ENCODE measurements at places on chromosomes 7 and 10.
A peak's percentile ranks its signal among the peaks of the same experiment; 100 is the strongest.

GRCh38 chr7:112701456-112701855 is 88.7 kb downstream of the TMEM168 start:
- no peak for DNase-seq

DNA sequence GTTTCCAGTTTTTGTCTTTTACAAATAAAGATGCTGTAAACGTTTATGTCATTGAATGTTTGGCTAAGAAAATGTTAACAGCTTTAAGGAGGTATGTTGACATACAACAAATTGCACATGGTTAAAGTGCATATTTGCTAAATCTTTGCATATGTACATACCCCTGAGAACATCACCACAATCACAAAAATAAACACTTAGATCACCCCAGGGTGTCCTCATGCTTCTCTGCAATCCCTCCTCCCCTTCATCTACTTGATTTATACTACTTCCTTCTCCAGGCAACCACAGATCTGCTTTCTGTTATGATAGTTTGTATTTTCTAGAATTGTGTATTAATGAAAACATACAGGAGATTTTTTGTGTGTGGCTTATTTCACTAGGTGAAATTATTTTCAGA is 209.5 kb downstream of the GLRX3 start:
- DNase-seq = no peak

GRCh38 chr7:121428855-121429489 is 32.9 kb upstream of the FAM3C start:
- DNase-seq = no peak

DNA sequence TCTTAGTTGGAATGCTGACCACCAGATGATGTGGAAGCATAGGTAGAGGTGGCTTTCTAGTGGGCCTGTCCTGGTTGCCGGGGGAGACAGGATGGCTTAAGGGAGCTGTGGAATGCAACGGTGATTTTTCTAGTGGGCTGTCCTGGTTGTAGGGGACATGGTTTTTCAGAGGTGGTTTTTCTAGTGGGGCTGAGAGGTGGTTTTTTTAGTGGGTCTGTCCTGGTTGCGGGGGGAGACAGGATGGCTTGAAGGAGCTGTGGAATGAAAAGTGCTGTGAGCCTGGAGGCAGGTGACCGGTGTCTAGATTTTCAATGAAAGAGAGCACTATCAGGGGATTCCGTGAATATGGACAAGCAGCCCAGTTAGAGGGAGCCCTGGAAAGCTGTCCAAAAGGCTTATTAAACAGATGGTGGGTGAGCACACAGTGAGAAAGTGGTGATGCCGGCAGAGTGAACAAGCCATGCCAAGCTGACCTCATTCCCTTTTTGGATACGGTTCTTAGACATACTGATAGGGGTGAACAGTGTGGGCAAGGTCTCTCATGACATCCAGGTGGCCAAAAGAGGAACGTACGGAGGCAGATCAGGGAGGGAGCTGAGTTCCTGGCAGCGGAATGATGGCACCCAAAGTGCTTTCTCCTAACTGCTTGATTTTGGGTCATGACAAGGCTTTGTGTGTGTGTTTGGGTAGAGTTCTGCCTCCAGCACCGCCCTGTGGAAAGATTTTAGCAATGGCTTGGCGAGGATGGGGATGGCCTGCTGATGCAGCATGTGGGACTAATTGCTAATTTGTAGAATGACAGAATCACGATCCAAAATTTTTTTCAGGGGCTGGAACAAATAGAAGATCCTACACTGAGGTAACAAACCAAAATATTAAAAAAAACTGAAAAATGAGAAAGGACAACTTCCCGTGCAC is 126.6 kb downstream of the TMEM178B start:
- DNase-seq = no peak

DNA sequence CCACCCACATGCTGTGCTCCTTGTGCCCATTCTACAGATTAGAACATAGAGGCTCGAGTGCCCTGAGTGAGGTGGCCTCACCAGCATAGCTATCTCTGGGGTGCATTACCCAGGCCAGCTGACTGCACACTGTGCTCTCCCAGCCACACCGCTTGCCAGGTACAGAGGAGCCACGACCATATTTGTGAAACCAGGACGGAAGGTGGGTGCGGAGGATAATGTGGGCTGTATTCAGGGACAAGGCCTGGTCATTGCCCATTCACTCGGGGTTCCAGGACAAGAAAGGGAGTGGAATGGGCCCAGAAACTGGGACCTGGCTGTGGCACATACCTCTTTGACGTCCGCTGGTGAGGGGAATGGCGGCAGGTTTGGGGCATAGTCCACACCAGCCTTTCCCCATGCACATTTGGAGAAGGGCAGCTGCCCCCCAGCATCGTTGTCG is 236.0 kb downstream of the TNS3 start:
- no peak for DNase-seq

GRCh38 chr7:38296059-38296857 is 22.8 kb upstream of the TARP start:
- no peak for DNase-seq

DNA sequence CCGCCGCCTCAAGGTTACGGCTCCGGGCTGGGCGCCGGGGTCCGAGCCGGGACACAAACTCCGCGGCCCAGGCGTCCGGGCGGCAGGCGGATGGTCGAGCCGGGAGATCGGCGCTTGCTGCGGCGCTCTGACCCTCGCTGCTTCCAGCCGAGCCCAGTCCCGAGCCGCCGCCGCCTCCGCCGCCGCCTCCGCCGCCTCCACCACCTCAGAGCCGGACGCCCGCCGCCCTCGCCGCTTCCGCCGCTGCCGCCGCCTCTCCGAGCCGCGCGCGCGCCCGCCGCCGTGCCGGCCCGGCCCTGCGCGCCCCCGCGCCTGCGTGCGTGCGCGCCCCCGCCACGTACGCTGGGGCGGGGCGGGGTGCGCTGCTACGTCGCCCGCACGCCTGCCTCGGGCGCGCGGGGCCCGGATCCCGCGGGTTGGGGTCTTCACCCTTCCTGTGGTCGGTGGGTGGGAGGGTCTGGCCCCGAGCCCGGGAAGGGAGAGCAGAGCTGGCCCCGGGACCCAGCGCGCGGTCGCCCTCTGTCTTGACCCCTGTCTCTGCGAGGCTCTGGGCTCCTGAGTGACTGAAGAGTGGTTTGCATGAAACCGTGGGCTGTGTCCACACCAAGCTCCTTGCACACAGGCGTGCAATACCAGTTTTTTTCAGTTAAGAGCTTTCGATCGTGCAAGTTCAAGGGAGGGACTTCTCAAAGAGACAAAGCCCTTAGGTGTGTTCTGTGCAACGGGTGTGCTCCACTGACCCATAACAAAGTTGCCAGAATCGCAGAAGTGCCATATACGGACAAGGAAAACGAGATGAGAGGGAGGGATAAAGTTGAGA is at the start of gene SMURF1:
Gene SMURF1, minus strand, starts transcription at position 256 of the 820 bp plus-strand sequence. CDS start 328 bp downstream, outside the sequence.
- peak; percentile 58 for DNase-seq

GRCh38 chr10:52368725-52369124 is 54.6 kb downstream of the DKK1 start:
- no peak for DNase-seq

DNA sequence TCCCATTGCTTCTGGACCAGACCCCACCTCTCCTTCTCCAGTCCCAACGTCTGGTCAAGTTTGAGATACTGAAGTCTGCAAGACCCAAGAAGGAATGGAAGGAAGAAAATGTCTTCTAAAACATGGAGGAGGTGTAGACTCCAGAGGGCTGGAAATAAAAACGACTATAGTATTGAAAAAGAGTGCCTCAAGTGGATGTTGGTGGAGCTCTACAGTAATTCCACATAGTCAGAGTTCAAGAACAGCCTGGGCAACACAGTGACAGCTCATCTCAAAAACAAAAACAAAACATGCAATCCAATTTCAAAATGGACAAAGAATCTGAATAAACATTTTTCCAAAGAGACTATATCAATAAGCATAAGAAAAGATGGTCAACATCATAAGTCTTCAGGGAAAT is 2.3 kb upstream of the PCGF6 start:
- no peak for DNase-seq

- DNase-seq = no peak
Observed at GRCh38 chr7:112987171-112987570, 99.5 kb downstream of the GPR85 start.

- DNase-seq = no peak
Observed at GRCh38 chr7:55641811-55642210, 69.5 kb upstream of the VOPP1 start.

GRCh38 chr7:36300696-36301350 is 88.8 kb upstream of the ANLN start:
- DNase-seq = no peak

DNA sequence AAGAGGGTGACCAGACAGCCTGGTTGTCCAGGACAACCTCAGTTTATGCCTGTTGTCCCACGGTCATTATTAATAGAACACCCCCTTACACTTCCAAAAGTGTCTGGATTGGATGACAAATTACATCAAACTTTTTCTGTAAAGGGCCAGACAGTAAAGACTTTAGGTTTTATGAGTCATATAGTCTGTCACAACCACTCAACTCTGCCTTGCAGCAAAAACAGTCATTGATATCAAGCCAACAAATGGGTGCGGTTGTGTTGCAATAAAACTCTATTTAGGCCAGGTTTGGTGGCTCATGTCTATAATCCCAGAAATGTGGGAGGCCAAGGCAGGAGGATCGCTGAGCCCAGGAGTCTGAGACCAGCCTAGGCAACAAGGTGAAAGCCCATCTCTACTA is 66.7 kb upstream of the ATP6V0A4 start:
- no peak for DNase-seq

DNA sequence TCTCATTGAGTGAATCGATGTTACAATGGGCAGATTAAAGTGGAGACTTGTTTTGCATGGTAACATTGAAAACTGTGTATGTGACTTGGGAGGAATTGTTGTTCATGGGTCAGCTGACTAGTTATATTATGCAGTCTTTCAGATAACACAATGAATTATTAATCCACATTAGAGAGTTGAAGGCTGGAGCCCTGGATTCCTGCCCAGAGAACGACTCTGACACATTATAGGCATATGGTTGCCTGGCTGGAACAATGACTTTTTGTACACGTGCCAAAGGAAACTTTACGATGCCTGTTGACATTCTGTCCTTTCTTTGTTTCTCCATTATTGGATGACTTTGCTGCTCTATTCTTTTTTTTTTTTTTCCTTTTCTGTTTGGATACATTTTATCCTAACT is 52.3 kb upstream of the TMEM229A start:
- no peak for DNase-seq

GRCh38 chr7:157494506-157495176 is 157.8 kb downstream of the DNAJB6 start:
- no peak for DNase-seq

DNA sequence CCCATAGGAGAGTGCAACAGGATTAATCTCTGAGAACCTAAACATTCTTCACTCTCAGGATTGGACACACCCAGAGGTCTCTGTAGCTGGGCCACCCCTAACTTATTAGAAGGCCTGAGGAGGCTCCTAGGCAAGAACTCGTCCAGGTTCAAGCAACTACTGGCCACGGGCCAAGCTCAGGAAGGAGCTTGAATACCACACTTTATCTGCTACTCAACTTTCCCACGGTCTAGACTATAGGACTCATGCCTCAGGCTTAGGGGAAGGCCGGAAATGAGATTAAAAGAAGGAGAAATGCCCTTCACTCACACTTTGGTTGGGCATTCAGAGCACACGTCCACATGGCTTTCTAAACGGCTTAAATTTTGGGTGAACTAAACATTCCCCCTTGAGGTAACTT is 142.8 kb upstream of the PHYHIPL start:
- DNase-seq = no peak

GRCh38 chr10:17616403-17617030 is 657 bp downstream of the HACD1 start:
- peak; percentile 19 for DNase-seq

- no peak for DNase-seq
Observed at GRCh38 chr7:1703871-1704810, 34.1 kb downstream of the ELFN1 start.

DNA sequence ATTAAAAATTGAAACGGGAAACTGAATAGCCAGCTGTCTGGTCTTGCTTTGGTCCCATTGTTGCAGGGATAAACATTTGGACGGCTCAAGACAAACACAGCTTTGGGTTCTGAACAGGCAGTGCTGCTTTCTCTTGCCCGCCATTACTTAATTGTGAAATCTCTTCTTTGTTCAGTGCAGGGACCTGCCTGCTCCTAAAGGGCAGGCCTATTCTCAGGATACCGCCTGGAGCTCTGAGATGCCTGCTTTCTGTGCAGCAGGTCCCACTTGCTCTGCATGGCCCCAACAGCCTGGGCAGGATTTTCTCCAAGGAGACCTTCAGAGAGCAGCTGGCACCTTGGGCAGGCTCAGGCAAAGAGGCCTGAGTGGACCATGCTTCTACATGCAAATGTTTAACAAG is 237.6 kb downstream of the KCNMA1 start:
- DNase-seq = no peak

GRCh38 chr7:128879461-128879938 is 16.8 kb downstream of the ATP6V1F start:
- DNase-seq = no peak

GRCh38 chr10:1451362-1451888 is 285.9 kb downstream of the ADARB2 start:
- no peak for DNase-seq

DNA sequence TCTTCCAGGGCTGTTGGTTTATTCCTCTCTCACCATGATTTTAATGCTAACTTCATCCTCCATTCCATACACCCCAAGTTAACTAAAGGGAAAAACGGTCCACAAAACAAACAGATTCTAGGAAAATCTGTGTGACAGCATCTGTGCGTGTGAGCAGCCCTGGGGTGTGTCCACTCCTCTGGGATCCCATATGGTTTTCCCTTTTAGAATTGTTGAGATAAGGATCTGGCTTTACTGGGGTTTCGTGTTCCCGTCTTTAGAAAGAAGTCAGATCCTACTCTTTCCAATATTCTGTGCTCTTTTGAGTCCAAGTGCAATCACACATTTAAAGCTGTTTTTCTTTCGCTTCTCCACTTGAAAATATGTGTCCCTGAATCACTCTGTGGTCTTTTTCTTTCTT is 257.1 kb downstream of the KLF6 start:
- no peak for DNase-seq

DNA sequence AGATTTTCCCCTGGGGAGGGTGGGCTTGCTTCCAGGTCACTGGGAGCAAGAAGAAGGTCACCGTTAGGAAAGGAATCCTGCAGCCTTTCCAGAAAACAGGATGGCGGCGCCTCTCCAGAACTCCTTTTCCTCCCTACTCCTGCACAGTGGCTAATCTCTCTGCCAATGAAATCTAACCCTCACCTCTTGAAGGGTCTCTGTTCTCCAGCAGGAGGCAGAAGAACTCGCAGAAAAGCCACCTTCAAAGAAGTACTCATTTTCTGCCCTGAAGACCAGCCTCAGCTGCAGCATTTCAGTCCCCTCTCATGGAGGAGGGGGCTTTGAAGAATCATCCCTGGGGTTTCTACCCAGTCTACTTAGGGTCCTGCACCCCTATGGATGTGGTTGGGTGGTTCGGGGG is 626.9 kb downstream of the CALN1 start:
- DNase-seq = no peak

- peak; percentile 53 for DNase-seq
Observed at GRCh38 chr10:80444646-80445319, 9.3 kb upstream of the TSPAN14 start.

DNA sequence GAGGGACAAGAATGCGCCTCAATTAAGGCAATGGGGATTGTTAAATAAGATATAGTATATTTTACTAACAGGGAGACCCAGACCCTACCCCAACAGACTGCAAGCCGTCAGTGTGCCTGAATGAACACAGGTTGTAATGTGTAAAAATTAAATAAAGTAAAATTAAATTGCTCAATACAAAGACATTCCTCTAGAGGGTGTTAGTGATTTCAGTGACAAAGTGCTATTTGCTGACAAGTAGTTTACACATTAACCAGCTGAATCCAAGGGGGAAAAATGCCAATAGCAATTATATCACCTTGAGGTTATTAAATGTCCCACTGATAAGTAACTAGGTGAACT is 110.5 kb downstream of the EBF3 start:
- no peak for DNase-seq
